ENCODE measurements at places on chromosomes 16 and 17.

- no peak for DNase-seq
Observed at GRCh38 chr16:65817066-65817465, 549.4 kb upstream of the CDH5 start.

DNA sequence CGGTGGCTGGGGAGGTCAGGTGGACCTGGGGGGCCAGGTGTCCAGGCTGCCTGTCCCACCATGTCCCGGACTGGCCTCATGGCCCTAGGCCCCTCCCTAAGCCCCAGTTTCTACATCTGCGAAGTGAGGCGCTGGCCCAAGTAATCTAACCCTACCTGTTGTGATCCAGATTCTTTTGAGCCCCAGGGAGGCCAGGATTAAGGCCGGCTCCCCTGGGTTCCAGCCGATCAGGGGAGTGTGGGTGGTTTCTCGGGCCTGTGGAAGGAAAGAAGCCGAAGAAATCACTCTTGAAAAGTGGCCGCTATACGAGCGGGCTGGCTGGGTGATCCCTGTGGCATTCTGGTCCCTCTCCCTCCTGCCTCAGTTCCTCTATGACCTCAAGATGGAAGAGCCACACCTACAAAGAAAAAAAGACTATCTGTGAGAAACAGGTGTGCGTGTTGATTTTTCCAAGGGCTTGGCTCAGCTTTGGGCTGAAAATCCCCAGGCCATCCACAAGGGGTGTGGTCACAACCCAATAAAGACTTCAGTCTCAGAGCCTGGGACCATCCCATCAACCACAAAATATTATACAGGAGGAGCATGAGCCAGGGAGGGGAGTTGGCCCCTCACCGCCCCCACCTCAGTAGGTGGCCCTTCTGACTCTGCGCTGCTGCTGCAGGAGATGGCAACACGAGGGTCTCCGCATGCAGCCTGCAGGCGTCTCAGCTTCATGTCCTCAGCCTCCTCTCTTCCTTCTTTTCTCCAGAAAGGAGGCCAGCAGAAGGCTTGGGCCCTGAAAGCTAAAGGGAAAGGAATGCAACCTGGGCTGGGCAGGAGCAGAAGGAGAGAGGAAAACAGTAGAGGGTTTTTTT is 20.3 kb downstream of the GPR142 start:
- DNase-seq, result no peak

GRCh38 chr16:81543571-81543970 is 99.0 kb downstream of the CMIP start:
- DNase-seq, result no peak

DNA sequence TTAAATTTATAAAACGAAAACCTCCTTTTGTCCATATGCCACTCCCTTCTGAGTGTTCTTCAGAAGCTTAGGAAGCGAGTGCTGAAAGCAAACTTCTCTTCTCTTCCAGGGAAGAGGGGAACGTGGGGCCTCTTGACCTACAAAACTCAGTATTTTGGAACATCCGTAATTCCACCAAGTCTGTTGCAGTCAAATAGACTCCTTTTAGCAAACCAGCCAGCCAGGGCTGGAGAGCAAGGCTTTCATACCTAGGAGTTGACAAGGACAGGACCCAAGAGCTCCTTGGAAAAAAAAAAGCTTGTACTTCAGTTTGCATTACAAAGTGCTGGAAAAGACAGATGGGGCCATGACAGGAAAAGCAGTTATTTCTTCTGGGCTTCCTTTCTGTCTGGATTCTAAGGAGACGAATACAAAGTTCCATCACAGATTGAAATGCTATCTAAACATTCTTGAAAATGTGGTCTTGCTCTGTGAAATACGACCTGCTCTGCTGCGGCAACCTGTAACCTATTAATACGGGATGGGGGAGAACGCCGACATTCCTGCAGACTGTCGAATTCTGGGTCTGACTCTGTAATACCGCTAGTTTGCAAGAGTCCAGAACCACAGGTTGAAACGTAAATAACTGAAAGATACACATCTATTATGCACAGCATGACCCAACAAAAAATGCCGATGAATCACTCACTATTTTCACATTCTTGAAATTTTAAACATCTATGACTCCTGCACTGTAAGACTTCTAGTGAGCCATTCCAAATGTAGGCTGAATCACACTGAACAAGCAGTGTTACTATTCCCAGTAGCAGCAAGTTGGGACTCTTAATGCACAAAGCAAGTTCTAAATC is 20.6 kb downstream of the VPS53 start:
- no peak for DNase-seq

GRCh38 chr17:67011527-67012175 is 32.7 kb upstream of the CACNG1 start:
- no peak for DNase-seq

DNA sequence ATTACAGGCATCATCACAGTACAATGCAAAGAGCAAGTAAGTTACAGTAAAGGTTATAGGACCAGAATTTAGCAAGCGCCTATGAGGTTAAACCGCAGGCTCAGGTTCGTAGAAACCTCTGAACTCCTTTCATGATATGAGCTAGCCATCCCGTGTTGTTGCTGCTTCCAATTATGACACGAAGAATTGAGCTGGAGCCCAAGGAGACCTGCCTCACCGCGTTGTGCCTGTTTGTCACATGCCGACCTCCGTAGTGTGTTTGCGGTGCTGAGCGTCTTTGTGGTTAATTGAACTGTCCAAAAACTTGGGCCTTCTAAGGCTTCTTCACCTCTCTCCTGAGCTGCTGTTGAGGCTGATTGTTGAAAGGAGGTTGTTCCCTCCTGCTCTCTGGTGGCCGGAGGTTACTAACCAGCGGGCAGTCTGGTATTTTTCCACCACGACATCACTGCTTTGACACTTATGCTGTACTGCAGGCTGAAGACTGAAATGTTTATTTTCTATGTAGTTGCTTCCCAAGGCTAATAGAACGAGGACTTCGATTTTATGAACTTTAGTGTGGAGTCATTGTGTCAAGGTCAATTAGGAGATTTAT is 67.5 kb downstream of the SEC14L1 start:
- DNase-seq, result no peak

DNA sequence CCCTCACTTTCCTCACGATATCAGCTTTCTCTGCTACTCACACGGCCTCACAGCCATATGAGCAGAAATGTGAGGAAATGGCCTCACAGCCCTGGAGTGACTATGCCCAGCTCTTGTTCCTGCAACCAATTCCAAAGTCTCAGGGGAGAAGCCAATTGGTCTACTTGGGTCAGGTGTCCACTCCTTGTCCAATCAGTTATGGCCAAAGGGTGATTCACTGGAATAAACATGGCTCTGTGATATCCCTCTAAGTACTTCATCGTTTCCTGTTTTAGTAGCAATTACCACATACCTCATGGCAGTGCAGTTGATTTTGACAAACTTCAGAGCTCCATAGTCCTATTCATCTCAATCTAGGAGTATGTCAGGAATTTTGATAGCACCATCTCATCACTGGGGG is 195.4 kb downstream of the KATNIP start:
- DNase-seq, result no peak

DNA sequence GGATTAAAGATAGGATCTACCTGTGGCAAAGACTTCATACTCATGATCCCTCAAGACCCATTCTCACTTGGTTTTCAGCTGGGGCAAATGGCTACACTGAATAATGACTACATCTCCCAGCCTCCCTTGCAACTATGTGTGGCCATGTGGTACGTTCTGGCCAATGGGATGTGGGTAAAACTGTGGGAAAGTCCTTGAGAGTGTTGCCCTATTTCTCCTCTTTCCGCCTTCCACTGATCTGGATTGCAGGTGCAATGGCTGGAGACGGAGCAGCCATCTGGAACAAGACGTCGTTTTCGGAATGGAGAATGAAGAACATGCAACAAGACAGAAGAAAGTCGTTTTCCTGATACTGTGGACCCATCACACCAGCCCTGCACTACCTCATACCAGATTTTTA is 48.5 kb downstream of the HAPSTR1 start:
- no peak for DNase-seq

DNA sequence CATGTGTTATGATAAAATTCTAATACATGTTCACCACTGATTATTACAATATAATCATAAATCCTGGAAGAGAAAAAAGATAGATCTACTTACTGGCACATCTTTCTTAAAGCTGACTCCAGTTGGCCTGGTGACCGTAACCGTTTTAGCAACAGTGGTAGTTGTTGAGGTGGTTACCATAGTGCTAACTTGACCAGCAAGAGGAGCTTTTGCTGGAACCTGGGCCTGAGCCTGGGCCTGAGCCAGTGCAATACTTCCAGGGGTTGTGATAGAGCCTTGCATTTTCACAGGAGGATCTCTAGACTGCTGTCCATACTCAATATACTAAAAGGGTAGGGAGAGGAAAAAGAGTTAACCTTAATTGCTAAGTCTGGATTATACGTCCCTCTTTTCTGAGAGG is 36.2 kb downstream of the SETD6 start:
- DNase-seq, result no peak

DNA sequence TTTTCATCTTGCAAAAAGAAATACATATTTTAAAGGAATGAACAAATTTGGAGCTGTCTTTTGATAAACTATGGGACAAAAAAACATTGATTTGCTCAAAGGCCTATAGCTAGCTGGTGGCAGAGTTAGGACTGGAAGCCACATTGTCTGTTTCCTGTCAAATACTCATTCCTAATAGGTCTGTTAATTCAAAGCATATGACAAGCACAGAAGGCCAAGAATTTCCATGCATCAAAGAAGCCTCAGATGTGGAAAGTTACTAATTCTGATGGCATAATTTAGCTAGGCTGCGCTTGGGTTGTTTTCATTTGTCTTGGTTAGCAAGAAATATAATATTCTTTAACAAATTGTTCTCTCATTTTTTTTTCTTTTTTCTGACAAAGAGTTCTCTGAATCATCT is 98.0 kb downstream of the CDK5R1 start:
- no peak for DNase-seq

- DNase-seq, result no peak
Observed at GRCh38 chr16:10103118-10103517, 79.1 kb downstream of the GRIN2A start.

- no peak for DNase-seq
Observed at GRCh38 chr16:50035468-50035992, 10.5 kb downstream of the CNEP1R1 start.

- DNase-seq, result no peak
Observed at GRCh38 chr16:73037331-73037745, 10.6 kb downstream of the ZFHX3 start.

DNA sequence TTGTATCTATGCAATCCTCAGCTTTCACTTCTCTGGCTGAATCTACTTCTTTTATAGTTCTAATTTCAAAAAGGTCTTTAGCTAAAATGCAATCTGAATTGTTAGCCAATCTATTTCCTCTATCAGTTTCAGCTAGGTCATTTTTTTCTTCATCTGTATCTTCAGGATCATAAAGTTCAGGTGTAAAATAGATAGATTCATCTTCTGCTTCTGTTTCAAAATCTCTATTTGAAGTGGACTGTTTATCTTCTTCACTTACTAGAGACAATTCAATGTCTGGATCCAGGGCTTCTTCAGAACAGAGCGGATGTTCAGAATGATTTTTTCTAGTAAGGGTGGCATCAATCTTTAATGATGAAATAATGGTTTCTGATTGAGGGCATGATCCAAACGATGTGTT is 92.4 kb upstream of the NACA2 start:
- DNase-seq, result no peak

DNA sequence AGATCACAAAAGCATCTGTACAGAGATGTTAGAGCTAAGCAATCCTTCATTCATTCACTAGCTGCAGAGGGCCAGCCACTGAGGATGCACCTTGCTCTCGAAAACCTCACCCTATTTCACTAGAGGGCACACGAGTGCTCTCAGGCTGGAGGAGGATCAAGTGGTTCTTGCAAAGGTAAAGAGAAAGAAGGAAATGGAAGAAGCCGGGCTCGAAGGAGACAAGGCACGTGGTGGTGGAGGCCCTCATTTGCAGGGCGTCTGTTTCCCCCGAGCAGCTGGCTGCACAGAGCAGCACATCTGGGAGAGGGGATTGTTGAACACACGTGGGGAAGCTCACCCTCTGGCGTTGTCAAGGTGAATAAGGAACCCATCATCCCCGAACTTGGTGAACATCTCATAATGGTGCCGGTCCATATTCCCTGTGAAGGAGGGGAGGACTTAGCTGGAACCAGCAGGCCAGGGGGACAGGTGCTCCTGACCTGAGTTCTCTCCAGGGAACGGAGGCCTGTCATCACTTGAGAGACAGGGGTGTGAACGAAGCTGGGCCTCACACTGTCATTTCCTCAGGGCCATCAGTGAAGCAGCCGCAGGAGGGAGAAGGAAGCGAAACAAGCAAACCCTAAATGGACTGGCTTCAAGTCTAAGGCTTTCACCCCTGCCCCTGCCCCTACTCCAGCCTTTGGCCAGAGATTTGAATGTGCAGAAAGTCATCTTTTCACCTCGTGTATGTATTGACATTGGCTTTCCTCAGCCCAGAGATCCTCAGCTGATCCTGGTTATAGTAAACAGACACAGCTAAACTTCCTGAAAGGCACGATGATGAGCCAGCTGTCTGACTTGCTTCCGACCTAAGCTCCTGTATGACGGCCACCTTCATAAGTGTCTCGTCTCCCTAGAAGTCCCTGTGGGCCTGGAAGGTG is 27.6 kb downstream of the PRKAR1A start:
- no peak for DNase-seq

DNA sequence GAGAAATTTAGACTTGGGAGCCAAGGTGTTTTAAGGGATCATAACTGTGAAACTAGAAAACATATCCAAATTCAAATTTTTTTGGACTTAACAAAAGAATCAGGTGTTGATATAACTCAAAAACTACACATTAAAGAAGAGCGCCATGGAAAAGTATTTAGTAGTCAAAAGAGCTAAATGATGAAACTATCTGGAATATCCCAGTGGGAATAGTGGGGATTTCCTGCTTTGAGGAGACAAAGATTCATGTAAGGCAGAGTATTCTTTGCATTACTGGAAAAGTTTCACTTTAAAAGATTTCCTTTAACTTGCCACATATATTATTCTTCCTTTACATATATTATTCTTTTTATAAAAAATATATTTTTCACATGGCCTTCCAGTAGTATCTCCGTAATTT is 40.3 kb upstream of the VPS4A start:
- DNase-seq, result no peak

All from stimulated activated CD4-positive, alpha-beta T cell treated with anti-CD3 and anti-CD28 coated beads, Interleukin-15, amount 100 ng/mL, for 24 hours (primary cell).